ENCODE measurements at places on chromosomes 16 and 17.

DNA sequence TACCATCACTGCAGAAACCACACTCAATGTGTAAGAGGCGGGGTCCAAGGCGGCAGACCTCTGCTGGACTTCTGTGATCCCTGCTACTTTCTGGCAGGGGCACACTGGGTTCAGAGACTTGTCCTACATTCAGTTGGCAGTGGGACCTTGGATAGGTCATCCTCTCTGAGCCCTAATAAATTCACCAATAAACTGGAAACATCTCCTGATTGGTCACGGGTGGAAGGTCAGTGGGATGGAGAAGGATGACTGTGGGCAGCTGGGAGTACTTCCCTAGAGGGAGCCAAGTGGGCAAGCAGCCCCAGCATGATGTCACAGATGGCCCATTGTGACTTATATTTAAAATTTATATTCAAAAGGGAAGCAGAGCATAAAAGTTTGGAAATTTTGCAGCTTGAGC, 49.7 kb downstream of the RNF112 start:
- DNase-seq = no peak

- DNase-seq = no peak
Measured at GRCh38 chr17:1727876-1728630, 3.5 kb downstream of the WDR81 start.

DNA sequence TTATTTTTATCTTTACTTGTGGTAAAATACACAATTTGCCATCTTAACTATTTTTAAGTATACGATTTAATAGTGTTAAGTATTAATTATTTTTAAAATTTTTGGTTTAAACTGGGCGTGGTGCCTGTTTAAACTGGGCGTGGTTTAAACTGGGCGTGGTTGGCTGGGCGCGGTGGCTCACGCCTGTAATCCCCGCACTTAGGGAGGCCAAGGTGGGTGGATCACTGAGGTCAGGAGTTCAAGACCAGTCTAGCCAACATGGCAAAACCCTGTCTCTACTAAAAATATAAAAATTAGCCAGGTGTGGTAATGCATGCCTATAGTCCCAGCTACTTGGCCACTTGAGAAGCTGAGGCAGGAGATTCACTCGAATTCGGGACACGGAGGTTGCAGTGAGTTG, 4.0 kb upstream of the CCDC43 start:
- DNase-seq = no peak

- DNase-seq = no peak
Measured at GRCh38 chr16:87976665-87977064, 25.4 kb downstream of the BANP start.

GRCh38 chr16:29310852-29311314, 95.6 kb downstream of the NPIPB11 start:
- no peak for DNase-seq

Measured in activated CD8-positive, alpha-beta memory T cell treated with anti-CD3 and anti-CD28 coated beads for 1 hour (primary cell).